ENCODE measurements at places on chromosomes 1 and 21.

- no peak for DNase-seq
These were observed 179.1 kb downstream of the SLC44A5 start for GRCh38 chr1:75431843-75432242.

DNA sequence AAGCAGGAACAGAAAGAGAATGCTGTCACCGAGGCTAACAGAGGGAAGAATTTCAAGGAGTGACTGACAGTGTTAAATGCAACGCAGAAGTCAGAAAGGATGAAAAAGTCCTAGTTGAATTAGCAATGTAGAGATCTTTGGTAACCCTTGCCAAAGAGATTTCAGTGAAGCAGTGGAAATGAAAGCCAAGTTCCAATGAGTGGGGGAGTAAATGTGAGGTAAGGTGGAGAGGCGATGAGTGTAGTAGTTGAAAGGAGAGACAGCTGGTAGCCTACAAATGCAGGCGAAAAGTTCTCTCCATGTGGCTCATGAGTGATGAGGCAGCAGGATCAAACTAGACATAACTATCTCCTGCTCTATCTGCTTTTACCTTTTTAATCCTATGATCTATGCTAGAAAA lies 74.6 kb upstream of the IPO9 start:
- DNase-seq = no peak

DNA sequence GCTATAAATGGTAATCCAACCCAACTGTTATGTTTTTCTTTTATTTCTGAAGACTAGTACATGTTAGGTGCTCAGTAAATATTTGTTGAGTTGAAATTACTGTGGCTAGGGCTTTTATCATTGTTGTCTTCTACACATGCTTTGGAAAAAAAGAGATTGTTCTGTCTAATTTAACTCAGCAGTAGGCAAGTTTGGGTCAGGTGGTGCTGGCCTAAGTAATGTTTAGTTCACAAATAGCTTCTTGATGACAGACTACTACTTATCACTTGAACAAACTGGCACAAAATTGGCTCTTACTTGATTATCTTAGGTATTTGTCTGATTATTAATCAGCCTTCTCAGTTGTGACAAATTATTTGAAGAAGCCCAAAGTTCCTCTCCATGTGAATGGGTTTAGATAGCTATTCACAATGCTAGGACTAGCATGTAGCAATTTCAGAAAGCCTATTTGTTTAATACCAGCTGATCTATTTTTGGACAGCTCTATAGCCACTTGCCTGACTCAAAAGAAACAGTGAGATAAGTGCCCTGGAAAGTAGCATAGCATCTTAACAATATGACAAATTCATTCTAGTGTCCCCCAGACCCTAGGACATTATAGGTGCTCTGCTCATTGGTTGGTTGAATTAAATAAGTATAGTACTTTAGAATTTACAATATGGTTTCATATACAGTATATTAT lies 32.6 kb downstream of the TMEM200B start:
- DNase-seq = no peak

DNA sequence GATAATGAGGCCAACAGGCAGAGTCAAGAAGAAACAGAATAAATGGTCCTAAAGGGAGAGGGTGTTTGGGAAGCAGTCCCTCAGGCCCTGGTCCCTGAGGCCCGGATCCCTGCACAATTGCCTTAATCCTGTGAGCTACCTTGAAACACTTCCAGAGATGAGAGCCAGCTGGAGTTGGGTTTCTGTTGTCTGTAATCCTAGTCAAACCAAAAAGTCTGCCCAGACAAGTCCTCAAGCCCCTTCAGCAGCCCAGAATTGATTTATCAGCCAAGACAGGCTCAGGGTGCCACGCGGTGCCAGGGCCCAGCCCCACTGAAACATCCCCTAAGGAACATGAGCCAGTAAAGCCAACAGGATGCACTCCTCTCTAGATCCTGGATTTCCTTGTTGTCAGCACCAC lies 16.4 kb upstream of the CLSTN1 start:
- no peak for DNase-seq

GRCh38 chr1:78033797-78034172 lies 12.0 kb upstream of the GIPC2 start:
- DNase-seq = no peak

DNA sequence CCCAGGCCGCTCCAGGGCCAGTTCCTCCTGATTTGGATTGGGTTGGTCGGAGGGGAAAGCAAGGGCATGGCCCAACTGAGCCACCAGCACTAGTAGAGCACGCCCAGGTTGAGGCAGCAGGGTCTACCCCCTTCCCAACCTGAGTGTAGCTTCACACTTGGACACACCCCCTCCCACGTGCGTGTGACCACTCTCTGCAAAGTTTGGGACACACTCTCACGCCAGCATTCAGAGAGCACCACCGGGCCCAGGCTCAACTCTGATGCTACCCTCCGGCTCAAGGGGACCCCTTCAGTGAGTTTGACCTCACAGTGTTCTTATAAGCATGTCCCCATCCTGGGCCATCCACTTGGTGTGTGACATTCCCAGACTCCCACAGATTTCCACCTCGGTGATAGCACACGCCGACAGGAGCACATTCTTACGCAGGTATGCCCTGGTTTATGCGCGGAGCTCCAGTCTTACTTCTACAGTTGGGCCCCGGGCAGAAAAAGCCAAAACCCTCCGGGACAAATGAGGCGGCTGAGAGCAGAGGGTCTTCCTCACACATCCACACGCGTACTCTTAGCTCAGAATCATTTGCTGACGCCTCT lies 3.0 kb upstream of the DMRTA2 start:
- no peak for DNase-seq

- no peak for DNase-seq
These were observed 17.6 kb upstream of the PEX10 start for GRCh38 chr1:2429780-2430591.

- DNase-seq = no peak
These were observed 3.0 kb upstream of the FOXD3 start for GRCh38 chr1:63319046-63320021.

DNA sequence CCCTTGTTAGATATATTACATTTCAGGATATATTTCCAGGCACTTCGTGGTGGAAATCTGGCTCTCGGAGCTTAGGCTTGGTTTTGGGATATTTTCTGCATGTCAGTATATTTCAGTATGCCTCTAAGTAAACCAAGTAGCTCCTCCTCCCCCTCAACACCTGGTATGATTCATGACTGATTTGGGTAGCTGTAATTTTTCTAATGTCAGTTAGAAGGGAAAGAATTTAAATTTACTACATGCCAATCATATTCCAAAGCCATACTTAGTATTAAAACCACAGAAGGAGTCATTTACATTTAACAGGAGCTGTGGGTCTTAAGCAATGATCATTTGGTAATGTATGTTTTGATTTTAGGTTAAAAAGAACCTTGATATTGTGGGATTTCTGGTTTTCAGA lies 40.6 kb downstream of the ST6GALNAC3 start:
- DNase-seq = no peak

GRCh38 chr1:213669964-213670691 lies 317.6 kb upstream of the PROX1 start:
- DNase-seq = no peak

DNA sequence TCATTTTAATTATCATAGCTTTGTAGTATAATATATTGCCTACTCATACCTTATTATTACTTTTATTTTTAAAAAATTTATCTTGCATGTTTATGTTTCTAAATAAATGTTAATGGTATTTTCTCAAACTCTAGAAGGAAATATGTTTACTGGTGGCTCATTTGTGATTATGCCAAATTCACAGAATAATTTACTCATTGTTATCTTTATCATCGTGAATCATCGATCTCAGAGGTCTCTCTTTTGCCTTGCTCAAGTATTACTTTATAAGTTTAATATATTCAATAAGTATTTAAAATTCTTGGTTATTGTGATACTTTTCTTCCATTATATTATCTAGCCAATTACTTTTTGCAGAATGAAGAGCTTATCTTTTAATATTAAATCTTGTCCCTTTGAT lies 836.7 kb upstream of the ADAMTS5 start:
- no peak for DNase-seq

DNA sequence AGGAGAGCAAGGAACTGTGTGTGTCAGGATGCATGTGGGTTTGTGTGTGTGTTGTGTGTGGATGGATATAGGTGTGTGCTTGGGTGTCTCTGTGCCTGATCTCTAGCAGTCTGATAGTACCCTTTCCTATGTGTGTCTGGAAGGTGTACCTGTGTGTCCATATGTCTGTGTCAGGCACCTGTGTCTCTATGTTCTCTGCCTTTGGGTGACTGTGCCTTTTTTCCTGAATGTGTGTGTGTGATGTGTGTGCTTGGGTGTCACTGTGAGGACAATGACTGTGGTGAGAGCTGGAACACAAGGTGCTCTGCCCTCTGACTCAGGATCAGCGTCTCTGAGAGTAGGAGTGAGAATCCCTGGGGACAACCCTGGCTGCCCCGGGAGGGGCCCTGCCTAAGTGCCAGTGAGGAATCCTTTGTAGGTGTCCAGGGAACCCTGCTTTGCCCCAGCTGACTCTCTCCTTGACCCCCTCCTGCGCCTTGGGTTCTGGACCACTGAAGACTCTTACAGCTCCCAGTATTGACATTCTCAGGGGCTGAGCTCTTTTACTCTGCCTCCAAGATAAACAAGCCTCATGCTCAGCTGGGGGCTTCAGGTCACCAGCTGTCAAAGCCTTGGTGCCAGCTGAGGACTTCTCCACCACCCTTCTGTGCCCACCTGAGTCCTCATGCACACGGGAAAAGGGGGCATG lies 735 bp upstream of the EFNA3 start:
- DNase-seq = no peak

GRCh38 chr1:27451343-27451742 lies 38.6 kb downstream of the WASF2 start:
- DNase-seq = no peak

DNA sequence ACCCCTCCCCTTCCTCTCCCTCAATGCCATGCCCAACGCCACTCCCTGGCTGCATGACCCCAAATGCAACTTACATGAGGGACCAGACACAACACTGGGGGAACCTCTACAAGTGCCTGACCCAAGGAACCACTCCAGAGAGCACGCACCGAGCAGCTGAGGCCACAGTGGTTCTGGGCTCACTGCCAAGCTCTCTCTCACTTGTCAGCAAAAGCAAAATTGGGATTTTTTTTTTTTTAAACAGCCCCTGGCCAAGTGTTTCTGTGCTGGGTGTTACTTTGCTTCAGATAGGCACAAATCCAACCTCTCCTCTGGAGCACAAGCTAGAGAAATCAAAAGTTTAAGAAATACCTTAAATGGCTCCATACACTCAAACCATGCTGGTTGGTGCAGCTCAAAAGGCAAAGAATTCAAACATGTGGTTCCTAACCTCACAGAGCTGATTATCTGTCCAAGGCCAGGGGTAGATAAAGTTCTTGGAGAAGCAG lies 363.0 kb downstream of the SETD4 start:
- DNase-seq = peak; percentile 20

- DNase-seq = no peak
These were observed 348.5 kb upstream of the ADAMTS5 start for GRCh38 chr21:27315373-27315772.

DNA sequence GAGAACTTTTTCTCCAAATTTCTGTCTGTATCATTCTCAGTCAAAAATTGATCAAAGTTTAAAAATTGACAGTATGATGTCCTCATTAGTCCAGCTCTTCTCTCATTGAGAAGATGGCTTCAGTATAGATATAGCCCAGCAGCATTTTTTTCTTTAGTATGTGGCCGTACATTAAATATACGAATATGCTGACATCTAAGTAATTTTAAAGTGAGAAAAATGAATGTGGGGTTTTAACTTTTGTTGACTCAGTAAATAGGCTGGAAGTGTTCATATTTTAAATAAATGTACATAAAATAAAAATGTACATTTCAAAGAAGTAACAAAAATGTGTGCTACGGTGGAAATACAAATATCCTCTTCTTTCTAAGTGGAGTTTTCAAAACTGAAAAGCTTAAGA lies 123.5 kb upstream of the PKN2 start:
- DNase-seq = no peak

GRCh38 chr21:14863745-14864210 lies 201.0 kb downstream of the NRIP1 start:
- DNase-seq = no peak

GRCh38 chr1:109167001-109167506 lies 46.7 kb upstream of the SARS1 start:
- no peak for DNase-seq

DNA sequence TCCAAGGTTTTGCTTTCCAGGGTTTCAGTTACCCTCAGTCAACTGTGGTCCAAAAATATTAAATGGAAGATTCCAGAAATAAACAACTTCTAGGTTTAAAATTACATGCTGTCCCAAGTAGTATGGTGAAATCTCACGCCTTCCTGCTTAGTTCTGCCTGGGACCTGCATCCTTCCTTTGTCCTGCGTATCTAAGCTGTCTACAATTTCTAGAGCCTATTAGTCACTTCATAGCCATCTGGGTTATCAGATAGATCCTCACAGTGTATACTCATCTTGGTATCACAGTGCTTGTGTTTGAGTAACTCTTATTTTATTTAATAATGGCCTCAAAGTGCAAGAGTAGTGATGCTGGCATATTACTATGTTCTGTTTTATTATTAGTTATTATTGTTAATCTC lies 157.7 kb downstream of the ROR1 start:
- no peak for DNase-seq

GRCh38 chr1:235571482-235571881 lies 67.2 kb upstream of the B3GALNT2 start:
- no peak for DNase-seq

GRCh38 chr1:53050310-53050709 lies 11.7 kb upstream of the PODN start:
- no peak for DNase-seq

DNA sequence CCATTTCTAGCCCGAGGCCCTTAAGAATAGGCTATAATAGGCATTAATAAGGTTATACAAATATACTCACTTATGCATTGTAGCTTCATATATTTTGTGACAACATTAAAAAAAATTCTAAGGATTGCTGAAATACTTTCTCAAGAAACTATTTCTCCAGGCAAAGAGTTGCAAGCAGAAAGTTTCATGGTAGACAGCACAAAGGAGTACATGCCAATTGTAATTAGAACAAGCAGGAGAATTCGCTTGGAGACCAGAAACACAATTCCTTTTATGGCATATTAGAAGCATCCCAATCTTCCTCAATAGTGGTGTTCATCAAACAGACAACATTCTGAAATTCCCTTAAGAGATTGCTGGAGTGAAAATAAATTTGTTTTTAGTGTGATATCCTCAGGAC lies 122.8 kb downstream of the CRB1 start:
- DNase-seq = no peak

DNA sequence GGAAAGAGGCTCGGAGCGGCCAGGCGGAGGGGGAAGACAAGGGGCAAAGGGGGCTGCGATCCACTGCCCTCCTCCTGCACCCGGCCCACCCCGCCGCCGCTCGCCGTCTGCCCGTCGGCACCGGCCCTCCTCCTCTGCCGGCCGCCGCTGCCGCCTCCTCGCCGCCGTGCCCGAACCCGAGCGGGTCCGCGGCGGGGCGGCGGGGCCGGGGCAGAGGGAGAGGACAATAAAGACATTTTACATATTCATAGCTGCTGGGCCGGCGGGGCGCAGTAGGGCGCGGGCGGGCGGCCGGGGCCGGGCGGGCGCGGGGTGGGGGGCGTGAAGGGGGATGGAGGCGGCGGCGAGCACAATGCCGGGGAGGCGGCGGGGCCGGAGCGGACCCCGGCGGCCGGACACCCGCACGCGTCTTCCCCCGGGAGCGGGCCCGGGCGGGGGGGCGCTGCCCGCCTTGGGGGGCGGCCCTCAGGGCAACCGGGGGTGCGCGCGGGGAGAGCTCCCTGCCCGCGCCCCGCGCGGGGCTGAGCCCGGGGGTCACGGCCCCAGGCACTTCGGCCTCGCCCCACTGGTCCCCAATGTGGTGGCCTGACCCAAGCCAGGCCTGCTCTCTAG lies 546 bp downstream of the POU2F1 start:
- no peak for DNase-seq

GRCh38 chr1:206568779-206569352 lies 43.4 kb downstream of the EIF2D start:
- no peak for DNase-seq

GRCh38 chr1:1626207-1627141 lies 5.5 kb upstream of the MMP23B start:
- DNase-seq = no peak
